ENCODE measurements at places on chromosomes 7 and 10.

GRCh38 chr7:88003581-88003980 is 69.5 kb downstream of the ADAM22 start:
- no peak for DNase-seq

DNA sequence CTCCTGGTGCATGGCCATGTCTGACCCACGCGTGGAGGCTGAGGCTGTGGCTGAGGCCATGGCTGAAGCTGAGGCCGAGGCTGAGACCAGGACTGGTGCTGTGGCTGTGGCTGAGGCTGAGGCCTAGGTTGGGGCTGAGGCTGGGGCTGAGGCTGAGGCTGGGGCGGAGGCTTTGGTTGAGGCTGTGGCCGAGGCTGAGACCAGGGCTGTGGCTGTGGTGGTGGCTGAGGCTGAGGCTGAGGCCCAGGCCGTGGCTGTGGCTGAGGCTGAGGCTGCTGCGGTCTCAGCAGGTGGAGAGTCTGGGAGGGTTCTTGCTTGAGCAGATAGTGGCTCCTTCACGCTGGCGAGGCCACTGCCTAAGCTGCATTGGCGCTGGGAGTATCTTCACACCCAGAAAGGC is 76.4 kb downstream of the WDR37 start:
- DNase-seq = no peak

DNA sequence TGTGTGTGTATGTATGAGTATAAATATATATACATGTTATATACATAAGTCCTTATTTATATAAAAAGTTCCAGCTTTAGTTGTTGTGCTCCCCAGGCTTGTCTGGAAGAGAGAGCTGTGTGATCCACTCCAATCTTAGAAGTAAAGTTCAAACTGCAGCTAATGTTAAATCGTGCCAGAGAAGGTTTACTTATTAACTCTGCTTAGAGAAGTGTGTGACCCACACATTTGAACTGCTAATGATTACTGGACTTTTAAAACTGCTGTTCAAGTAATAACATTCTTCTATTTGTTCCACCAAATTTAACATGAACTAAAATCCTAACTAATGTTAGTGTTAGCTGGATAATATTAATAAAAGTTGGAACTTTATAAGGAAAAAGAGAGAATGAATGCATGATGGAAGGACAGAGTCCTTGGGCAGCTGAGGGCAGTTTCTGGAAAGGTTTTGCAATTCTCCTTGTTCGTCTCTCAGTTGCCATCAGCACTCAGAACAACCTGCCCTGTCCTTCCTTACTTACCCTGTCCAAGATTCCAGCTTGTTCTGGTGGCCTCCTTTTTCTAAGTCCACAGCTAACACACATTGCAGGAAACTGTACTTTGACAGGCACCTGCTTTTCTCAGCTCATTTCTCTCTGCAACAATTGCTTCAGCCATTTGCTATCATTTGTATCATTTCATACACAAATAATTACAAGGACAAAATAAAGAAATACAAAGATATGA is 162.6 kb downstream of the FAM107B start:
- no peak for DNase-seq

DNA sequence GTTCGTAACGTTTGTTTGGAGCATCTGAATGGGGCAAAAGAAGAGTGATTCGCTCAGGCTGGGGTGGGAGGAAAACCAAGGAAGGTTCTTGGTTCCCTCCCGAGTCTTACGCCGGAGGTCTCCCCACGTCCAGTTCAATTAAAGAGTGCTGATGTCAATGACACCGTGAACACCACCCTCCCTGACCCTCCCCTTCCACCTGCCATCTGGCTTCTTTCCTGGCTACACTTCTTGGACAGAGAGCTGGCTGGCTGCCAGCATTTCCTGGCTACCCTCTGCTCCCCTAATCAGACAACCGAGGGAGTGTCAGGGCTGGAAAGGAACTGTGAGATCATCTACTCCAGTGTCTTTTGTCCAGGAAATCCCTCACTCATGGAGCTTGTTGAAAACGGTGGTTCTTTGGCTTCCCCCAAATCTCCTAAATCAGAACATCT is 24.1 kb upstream of the FFAR4 start:
- no peak for DNase-seq

DNA sequence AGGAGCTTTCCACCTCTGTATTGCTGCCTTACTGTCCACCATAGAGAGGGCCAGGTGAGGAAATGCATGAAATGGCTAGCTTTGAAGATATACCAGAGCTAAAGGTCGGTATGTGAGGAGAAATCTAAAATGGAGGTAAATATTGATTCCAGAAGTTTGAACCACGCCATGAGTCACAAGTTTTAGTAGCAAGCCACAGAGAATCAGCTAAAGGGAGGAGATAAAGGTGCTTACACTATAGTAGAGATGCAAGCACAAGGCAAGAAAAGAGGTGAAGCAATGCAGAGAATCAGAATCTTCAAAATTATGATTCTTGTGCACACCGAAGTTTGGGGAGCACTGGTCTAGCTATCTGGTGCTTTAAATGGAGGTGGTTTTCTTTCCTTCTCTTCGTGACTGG is 3.0 kb upstream of the GSAP start:
- no peak for DNase-seq

DNA sequence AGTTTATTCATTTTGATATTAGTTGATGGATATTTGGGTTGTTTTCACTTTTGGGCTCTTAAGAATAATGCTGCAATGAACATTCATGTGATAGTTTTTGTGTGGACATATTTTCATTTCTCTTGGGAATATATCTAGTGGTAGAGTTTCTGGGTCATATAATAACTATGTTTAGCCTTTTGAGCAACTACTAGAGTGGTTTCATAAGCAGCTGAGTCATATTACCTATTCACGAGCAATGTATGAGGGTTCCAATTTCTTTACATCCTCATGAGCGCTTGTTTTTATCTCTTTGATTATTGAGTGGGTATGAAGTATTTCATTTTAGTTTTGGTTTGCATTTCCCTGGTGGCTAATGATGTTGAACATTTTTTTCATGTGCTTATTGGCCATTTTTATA is 182.6 kb downstream of the PON1 start:
- no peak for DNase-seq

DNA sequence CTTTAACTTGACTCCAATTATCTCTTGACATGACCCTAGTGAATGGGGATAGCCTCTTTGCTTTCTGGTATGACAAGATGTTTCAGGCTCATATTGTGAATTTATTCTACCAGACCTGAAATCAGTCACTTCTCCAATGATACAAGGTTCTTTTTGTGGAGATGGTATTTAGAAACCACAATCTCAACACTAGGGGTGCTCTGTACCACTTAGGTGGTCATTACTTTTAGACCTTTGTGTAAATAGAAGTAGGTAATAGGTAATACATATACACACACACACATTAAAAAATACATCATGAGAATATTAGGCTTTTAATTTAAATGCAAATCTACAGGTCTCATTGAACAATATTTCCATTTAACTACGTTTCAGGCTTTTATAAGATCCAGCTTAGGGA is 199.0 kb upstream of the RHOBTB1 start:
- DNase-seq = no peak

DNA sequence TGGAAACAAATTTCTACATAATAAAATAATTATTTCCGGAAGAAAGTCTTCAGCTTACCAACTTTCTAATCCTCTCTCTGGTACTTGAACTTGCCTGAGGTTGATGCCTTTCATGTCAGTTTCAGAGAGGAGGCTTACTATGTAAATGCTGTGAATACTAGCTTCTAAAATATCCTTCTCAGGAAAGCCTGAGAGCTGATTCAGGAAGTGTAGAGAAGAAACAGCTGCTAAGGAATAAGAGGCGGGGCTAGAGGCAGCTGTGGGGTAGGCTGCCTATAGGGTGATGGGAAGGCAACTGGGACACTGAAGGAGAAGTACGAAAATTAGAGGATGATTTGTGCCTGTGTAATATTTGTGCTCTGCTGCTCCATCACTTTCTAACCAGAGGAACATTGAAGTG is 69.3 kb downstream of the AVL9 start:
- no peak for DNase-seq

GRCh38 chr7:71473366-71473967 is 341.5 kb downstream of the GALNT17 start:
- no peak for DNase-seq

- DNase-seq = no peak
Observed at GRCh38 chr10:125333769-125334168, 173.4 kb upstream of the CTBP2 start.

- DNase-seq = no peak
Observed at GRCh38 chr7:90618876-90619275, 22.8 kb downstream of the CDK14 start.

- DNase-seq = no peak
Observed at GRCh38 chr7:127666602-127667001, 14.6 kb downstream of the SND1 start.

GRCh38 chr7:122756860-122757259 is 54.1 kb upstream of the RNF148 start:
- no peak for DNase-seq

GRCh38 chr10:25875556-25876165 is 58.4 kb upstream of the MYO3A start:
- peak; percentile 59 for DNase-seq

DNA sequence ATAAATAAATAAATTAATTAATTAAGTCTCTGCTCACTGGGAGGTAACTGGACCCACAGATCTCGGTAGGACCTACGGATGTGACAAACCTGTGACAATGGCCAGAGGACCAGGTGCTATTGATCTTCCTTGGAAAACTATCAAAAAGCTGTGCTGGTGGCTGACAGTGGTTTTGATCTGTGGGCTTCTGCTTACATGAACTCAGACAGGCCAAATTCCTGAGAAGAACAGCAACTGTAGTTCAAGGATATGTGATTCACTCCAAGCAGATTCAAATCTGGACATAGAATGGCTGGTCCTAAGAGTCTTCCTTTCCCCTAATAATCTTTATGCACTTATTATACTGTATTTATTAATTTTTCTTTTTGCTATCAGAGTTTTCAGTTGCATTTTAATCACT is 80.0 kb downstream of the ATXN7L1 start:
- no peak for DNase-seq

DNA sequence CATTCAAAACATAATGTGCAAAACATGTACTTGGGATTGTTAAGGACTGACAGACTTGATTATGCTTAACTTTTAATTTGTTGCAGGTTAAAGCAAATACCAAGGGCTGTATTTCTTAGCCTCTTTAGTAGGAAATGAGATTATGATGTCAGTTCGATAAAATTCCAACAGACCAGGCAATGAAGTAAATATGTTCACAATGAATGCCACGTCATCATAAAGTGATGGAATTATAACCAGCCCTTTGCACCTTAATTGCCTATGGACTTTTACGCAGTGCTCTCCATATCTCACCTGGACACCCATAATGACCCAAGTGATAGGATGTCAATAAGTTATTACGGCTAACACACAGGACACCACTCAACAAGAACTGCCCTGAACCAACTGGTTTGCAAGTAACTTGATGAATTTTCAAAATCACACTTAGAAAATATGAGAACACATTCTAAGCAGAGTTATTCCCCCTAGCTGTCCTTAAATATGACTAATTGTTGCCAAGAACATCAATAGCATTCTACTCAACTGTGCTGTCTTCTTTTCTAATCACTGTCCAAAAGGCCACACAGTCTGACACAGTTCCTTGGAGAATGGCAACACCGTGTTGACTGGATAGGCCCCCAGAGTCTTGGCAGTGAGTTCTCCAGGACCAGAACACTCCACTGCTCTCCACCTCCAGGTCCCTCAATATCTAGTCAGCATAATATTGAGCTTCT is 115.0 kb downstream of the CHCHD3 start:
- no peak for DNase-seq

DNA sequence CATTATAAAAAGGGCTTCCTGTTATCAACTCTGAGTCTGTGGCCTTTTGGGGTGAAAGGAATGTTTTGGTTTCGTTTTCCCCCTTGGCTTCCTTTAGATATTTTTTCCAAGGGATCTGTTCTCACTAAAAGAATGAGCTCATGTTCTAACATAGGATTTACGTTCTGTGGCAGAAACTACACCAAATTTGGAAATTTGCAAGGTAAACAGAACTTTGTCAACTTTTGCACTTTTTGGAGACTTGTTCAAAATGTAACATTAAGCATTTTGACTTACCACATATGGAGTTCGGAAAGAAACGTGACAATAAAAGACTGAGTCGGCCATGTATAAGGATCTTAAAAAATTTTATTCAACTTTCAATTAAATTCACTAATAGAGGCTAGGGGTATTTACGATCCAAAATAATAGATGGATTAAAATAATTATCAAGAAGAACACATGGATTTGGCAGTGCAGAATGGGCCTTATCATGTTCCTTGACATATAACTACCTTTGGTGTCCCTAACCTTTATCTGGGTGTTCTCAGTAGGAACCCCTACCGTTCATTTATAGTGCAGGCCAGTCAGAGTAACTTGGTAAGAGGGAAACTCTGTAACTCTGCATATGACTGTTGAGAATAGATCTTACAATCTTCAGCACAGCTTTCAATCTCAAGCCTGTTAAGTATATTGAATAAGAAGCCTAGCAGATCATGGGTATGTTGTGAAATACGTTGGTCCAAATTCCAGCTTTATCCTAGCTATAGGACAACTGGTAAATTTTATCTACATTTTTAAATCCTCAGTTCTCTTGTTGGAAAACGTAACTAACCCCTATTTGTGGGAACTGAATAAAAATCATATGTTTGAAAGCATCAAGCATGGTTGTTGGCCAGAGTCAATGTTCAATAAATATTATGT is 11.8 kb downstream of the CPED1 start:
- no peak for DNase-seq

GRCh38 chr10:23055424-23056185 is 39.8 kb upstream of the MSRB2 start:
- DNase-seq = no peak

DNA sequence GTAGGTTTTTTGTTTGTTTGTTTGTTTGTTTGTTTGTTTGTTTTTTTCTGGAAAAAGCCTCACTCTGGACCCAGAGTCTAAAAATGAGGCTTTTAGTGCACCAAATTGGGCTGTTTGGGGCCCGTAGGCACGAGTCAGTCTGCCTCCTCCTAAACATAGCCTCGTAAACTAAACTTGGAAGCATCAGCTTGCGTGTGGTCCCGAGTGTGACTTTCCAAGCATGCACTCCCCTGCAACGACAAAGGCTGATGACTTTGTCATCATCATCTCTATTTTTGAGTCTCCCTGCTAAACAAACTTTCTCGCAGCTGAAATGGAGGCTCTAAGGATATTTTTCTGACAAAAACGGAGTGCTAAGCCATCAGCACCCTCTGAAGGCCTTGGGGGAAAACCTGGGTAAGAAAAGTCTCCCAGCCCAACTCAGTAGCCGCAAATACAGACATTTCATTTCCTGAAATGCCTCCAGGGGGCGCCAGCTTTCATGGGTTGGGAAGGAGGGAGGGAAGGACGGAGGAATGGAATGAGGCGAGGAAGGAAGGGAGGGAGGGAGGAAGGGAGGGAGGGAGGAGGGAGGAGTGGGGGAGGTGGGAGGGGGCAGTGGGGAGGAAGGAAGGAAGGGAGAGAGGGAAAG is 245.9 kb downstream of the KCNMA1 start:
- DNase-seq = no peak

Data from activated CD4-positive, alpha-beta T cell treated with anti-CD3 and anti-CD28 coated beads for 24 hours (primary cell).